Omental fat pad (tissue), 4 donors: ENCODE measurements at places on chromosomes 13 and 19.

GRCh38 chr13:29421118-29421517 is 174.4 kb downstream of the SLC7A1 start:
- DNase-seq: no peak

DNA sequence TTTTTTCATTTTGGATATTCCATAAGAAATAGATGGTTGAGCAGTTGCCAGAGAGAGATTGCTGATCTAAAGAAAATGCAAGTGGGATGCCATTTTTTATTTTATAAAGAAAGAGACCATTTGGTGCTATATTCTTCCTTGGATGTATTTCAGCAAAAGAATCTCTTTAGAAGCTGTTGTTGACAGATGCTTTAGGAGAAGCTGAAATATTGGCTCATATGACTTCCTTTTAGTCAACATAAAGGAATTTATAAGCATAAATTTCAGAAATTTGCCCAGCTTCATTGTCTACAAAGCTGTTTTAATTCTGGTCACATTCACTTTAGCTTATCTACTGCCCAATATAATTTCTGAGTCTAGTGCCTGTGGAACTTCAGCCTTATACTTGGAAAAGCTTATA is 36.9 kb downstream of the POLR1D start:
- DNase-seq: no peak

- no peak for DNase-seq
These were observed 19.8 kb upstream of the ATP11A start for GRCh38 chr13:112669881-112670499.

GRCh38 chr13:99357941-99358340 is 50.7 kb upstream of the GPR183 start:
- DNase-seq: no peak

DNA sequence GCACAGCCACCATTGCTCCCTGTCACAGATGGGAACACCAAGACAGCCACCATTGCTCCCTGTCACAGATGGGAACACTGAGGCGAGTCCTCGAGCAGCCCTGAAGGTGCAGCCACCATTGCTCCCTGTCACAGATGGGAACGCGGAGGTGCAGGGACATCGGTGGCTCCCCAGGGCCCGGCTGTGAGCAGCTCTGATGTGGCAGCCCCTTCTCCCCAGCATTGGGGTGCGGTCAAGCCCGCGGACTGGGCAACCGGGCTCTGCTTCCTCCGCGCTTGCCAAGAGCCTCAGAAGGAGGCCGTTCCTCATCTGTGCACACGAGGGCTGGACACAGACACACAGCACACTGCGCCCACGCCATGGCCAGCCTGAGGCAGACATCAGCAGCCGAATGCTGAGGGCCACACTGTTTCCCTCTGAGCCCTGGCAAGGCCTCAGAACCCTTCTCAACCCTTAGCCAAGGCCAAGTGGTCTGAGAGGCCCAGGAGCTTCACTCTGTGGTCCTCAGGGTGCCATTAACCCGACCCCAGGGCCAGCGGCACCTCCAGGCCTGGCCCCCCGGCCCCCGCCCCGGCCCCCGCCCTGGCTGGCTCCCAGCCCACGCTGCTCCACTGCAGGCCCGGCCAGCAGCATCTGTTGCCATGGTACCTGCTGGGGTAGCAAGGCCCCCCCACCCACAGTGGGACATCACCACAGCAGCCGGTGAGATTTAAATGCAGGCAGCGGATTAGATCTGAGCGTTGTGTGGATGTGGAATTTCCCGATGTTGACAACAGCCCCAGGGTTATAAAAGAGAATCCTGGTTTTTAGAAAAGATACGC is 18.4 kb downstream of the C2CD4C start:
- DNase-seq: no peak

DNA sequence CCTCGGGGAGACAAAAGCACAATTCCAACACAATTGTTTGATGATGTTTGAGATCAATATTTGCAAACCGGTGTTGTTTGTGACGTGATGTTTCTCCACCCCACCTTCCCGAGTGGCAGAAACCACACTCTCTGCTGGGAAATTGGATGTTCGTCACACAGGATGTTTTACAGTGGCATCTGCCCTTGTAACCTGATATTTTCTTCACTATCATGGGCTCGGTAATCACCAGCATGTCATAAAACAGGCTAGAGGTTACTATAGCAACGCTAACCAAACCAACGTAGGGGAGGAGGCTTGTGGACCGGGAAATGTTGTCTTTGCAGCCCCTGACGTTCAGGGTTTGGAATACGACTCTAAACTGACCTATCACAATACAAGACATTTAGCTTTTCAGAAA is 454.5 kb downstream of the IRS2 start:
- DNase-seq: no peak

GRCh38 chr19:14073261-14073924 is 807 bp downstream of the MISP3 start:
- no peak for DNase-seq

DNA sequence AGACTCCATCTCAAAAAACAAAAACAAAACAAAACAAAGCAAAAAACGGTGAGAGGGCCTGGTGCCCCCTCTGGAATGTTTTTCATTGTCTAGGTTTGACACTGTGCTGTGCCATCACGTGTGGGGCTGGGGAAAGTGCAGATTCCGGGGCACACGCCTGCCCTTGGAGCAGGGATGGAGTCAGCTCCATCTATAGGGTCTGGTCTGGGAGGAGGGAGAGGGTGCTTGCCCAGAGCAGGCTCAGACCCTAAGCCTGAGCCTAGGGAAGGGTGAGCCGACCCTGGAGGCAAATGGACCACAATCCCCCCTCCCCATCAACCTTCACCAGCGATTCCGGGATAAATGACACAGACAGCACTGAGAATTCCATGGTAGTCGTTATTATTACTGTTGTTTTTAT is 10.9 kb upstream of the ZBTB32 start:
- no peak for DNase-seq

GRCh38 chr13:98664047-98664446 is 87.1 kb upstream of the STK24 start:
- no peak for DNase-seq

- DNase-seq: no peak
These were observed 27.2 kb upstream of the CBY2 start for GRCh38 chr13:45674908-45675307.

DNA sequence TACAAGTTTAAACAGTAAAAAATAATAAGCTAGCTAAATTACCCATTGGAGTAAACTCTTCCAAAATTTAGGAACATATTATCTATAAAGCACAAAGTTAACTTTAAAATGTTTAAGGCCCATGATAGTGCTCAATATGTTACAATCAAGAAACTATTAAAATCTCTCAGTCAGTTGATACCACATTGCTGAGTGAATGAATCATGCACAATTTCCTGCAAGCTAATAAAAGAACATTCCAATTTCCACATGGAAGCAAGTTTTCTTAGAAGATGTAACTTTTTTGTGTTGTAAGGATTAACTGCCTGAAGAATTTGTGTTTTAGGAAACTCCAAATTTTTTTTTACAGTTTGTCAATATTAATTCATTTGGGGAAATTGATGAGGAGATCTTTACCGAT is 666.6 kb downstream of the SLITRK1 start:
- no peak for DNase-seq

- DNase-seq: no peak
These were observed 28.0 kb downstream of the CYP4F2 start for GRCh38 chr19:15869873-15870272.

DNA sequence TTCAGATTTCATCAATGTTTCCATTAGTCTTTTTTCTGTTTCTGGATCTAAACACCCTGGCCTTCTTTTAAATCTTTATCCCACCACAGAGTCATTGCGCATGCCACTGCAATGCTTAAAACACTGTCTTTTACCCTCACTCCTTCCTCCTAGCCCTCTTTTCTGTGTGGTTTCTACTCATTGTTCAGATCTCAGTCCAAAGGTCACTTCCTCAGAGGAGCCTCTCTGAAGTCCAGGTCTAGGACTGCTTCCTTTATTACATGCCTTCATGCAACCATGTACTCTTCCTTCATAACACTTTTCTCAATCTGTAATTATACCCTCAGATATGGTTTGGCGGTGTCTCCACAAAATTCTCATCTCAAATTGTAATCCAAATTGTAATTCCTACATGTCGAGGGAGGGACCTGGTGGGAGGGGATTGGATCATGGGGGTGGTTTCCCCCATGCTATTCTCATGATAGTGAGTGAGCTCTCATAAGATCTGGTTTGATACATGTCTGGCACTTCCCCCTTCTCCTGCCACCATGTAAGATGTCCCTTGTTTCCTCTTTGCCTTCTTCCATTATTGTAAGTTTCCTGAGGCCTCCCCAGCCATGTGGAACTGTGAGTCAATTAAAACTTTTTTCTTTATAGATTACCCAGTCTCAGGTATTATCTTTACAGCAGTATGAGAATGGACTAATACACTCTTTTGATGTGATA is 808.9 kb downstream of the DIAPH3 start:
- DNase-seq: no peak

DNA sequence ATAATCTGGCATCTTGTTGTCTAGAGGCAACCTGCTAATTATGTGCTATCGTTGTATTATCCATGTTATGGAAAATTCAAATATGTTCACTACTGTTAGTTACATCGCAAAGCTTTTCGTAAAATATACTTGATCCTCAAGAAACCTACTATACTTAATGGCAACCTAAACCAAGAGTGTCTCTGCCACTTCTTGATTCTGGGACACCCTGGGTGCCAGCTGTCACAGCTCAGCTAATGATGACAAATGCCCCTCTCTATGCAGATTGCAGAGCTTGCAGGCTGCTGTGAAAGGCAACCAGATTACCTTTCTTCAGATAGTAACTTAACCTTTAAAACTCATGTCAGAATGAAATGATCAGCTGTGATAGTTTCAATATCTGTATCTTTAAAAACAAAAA is 8.9 kb upstream of the MAB21L1 start:
- DNase-seq: no peak
